Spinal cord (tissue), 10 donors: ENCODE measurements at places on chromosomes 16 and 17.

- no peak for DNase-seq
Measured at GRCh38 chr16:83306961-83307593, 500.7 kb upstream of the HSBP1 start.

GRCh38 chr17:76376318-76377133 lies 7.9 kb upstream of the SPHK1 start:
- DNase-seq = no peak

DNA sequence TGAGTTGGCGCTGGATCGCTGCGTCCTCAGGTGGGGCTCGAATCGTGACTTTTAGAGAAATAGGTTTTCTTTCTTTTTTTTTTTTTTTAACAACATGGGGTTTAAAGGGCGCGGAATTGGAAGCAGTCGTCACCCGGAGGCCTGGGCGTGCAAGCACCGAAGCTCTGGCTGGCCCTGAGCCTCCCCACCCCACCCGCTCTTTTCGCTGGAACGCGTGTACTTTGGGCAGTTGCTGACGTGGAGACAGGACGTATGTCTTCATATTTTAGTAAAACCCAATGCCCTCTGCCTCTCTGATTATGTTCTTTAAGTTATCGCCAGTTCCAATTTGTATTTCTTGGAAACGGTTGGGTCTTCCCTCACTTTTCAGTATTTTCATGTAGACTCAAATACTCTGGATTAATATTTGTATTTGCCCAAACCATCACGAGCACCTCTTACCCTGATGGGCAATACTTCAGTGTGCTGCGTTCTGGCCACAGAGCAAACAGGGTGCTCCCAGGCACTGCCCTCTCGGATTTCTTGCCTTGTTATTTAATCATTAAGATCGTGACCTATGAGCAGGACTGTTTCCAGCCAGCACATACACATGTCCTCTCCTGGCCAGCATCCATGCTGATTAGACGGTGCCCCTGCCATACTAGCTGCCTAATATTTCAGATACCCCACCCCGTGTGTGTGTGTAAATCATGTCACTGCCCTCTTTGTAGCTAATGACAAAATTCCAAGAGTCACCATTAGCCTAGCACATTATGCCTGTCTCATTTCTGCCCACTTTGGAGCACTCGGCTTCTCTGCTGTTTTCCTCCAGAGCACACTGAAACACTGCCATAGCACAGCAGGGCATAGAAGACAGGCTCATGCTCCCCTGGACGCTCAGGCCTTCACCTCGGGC lies 805 bp upstream of the C16orf95 start:
- no peak for DNase-seq

- DNase-seq = no peak
Measured at GRCh38 chr17:27479838-27480237, 23.6 kb downstream of the KSR1 start.

DNA sequence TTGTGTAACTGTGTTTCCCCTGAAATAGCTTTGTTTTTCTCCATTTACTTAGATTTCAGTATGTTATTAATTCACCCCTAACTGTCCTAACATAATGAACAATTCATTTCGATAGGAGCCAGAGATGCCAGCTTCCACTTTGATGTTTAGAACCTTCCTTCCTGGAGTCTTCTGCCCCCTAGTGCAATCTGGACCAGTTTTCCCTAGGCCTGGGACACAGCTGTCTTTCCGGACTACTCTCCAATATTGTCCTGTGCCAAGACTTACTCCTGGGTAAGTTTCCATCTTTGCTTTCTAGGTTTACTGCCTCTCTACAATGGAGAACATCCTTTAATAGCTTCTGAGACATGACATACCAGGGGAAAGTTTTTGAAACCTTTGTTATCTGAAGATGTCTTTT lies 12.8 kb downstream of the RECQL5 start:
- no peak for DNase-seq

DNA sequence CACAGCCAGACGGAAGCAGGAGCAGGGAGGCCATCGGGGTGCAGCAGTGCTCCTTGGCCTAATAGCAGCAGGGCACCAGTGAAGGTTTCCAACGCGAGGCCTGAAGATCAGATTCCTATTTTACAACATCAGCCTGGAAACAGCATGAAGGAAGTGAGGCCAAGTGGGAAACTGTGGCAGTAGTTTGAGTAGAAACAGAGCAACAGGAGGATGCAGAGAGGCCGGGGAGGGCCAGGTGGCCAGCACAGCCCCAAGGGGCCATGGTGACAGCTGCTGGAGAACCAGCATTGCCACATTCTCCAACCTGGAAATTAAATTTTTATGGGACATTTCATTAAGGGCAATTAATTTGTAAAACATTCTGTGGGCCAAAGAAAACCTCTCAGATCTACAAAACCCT lies 3.4 kb upstream of the ANKRD11 start:
- DNase-seq = no peak

DNA sequence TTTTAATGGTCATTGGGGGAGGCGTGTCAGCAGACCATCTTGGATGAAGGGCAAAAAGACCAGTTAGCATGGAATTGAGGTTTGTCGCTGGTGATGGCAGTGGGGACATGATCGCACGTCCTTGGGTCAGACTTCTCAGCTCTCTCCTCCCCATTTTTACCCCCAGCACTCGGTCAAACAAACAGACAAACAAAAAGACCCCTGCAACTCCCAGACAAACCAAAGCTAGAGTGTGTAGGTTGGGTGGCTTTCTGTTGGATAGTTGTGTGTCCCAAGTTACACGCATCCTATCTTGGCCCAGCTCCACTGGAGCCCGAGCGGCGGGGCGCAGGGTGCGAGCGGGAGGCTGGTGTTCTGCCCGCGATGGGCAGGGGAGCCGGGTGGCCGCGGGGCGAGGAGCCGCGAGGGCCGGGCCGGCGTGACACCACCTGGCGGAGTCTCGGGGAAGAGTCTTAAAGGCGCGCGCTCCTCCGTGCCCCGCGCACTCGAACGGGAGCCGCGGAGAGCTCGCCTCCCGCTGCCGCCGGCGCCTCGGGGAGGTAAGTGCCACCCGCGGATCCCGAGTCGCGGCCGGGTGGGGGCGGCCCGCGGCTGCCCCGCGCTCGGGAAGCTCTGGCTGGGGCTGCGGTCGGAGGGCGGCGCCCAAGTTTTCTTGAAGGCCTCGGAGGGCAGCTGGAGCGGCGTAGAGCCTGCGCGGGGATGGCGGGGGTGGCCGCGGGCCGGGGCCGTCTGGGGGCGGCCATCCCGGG lies 18.5 kb upstream of the NTN1 start:
- DNase-seq = no peak

DNA sequence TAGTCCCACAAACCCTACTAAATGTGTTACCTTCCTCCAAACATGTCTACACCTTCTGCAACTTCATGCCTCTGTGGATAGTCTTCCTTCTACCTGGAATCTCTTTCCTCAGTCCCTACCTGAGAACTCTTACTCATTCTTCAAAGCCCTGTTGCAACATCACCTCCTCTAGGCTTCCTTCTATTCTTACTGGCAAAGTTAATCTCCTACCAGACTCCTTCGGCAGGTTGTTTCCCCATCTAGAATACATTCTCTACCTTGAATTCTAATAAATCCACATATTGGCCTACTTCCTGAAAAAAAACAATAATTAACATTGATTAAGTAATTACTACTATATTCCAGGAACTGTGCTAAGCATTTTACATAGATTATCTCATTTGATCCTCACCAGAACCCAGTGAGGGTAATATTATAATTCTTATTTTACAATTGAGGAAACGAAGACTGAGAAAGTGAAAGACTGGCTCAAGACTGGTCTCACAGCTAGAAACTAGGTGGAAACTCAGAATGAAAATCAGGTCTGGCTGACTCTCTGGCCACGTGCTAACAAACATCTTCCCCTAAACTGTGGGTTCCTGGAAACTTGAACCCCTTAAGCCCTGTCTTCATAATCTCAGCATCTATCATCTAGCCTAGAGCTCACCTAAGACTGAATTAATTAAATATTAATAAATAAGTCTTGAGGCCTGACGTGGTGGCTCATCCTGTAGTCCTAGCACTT lies 4.6 kb upstream of the STAT3 start:
- no peak for DNase-seq

DNA sequence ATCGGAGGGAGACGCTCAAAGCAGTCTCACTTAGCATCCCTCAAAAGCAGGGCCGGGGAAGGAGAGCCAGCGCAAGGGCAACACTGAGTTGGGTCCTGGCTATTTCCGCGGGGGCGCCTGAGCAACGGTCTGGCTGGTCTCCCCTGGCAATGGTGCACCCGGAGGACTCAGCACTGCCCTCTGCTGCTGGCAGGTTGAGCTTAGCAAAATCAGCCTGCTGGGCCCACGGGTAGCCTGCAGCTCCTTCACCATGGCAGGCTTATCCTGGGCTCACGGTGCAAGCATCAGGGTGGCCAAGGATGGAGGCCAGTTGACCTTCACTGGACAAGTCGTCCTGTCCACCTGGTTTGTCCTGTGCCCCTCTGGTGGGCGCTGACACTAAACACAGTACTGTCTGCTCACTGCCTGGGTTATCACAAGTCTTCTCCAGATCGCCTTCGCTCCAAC lies 14.4 kb upstream of the ALDH3A1 start:
- no peak for DNase-seq

- DNase-seq = no peak
Measured at GRCh38 chr16:58614212-58614611, 15.4 kb downstream of the CNOT1 start.

DNA sequence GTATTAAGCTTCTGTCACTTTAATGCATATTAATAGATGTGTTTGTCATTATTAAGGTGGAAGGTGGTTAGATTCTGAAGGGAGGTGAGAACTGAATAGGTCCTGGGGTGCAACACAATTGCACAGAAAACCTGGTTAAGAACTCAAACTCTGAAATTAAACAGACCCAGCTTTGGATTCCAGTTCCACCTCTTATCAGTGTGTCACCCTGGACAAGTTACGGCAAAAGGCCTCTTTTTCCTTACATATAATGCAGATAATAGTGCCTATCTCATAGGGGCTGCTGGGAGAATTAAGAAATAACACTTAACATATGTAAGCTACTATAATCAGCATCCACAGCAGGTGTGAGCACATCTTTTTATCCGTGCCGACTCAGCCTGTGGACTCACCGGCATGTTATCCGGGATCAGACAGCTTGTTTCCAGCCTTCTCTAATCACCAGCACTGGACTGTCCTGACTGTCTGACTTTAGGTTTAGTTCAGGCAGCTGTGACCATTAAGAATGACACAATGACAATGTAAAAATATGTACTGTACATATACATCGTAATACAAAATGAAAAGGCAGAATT lies 31.4 kb downstream of the TEX2 start:
- DNase-seq = no peak

DNA sequence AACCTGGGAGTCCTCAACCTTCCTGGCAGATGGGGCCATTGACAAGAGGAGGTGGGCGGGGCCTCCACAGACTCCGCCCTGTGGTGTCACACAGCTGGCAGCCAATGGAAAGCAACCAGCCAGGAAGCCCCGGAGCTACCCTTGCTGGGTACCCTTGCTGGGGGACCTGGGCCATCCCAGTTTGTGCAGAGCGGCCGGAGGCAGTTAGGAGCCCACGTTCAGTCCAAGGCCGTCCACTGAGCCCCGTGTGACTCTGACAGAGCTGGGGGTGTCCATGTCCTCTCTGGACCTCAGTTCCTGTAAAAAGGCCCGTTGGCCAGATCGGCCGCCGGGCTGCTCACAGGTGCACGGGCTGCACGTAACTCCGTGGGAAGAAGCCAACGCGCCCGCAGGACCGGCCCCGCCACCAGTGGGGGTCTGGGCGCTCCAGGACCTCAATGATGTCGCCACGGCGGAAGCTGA lies 17.1 kb upstream of the FAM83G start:
- no peak for DNase-seq

- DNase-seq = no peak
Measured at GRCh38 chr17:41547378-41547841, 19.3 kb upstream of the KRT19 start.

DNA sequence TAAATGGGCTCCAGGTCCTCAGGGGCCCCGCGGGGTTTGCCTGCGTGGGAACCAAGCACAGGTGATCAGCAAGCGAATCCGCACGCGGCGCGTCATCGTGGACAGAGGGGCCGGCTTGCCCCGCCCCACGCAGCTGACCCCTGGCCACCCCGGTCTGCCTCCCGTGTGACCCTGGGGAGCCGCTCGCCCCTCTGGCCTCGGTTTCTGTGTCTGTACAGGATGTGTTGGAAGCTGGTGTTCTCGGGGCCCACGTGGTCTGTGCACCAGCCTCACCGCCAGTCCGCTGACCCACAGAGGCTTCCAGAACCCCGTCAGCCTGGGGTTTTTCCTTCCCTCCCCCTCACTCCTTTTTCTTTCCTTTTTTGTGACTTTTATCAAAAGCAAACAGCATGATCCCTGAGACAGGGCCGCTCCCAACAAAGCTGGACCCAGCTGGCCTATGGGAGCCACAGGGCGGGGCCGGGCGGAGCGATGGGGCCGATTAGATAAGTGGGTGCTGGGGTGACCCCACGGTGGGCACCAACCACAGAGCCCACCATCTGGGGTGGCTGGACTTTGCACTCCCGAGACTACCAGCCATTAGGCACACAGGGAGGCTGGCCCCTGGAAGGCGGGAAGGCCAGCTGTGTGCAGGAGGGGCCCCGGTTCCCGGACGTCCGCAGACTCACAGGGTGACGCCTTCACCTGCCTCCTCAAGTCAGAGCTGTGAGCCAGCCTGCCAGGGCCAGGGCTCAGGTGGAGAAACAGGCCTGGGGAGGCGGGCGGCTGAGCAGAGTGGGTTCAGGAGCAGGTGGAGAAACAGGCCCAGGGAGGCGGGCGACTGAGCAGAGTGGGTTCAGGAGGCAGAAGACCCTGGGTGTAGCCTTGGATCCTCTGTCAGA lies 56.0 kb downstream of the ZFPM1 start:
- no peak for DNase-seq

DNA sequence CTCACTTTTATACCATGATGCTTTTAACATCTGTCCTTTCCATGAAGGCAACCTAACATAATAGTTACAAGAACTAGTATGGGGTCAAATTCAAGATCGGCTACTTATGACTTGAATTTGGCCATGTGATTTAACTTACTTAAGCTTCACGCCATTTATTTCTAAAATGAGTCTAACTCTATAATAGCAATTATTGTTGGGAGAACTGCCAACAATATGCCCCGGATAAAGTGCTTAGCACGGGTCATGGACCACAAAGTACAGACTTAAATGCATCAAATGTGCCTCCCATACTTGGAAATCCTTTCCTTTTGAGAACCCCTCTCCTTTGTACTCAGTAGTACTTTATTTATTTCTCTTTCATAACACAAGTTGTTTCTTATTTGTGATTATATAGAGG lies 1603.6 kb upstream of the GOT2 start:
- DNase-seq = no peak

DNA sequence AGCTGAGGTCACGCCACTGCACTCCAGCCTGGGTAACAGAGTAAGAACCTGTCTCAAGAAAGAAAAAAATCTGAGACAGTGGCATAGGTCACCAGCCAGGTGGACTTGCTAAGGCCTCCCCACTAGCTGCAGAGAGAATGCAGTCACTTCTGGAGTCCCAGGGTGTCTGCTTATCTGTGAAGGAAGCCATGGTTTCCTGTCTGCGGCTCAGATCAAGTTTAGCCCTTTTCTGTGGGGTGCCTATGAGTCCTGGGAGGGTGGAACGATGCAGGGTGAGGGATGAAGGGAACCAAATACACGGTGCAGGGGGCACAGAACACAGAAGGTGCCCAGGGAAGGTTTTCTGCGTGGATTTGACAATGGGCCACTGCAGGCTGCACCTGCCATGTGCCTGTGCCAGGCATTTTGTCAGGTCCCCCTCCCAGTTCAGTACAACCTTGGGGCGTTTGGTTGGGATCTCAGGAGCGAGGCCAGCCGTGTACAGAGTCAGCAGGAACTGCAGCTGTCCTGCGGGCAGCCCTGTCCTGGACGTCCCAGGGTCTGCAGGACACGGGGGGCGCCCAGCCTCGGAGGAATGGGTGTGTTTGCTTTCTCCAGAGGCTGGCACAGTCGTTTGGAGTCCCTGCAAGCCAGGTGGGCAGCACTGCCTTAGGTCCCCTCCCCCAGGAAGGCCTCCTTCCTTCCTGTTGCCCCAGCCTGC lies 41.8 kb downstream of the RAB11FIP4 start:
- no peak for DNase-seq

- DNase-seq = no peak
Measured at GRCh38 chr17:12536021-12536420, 129.7 kb upstream of the MYOCD start.
